Stimulated activated CD4-positive, alpha-beta T cell treated with anti-CD3 and anti-CD28 coated beads, Interleukin-1b, Interleukin-23, amount 100 ng/mL, for 24 hours (primary cell): ENCODE measurements at places on chromosomes 2 and 18.

DNA sequence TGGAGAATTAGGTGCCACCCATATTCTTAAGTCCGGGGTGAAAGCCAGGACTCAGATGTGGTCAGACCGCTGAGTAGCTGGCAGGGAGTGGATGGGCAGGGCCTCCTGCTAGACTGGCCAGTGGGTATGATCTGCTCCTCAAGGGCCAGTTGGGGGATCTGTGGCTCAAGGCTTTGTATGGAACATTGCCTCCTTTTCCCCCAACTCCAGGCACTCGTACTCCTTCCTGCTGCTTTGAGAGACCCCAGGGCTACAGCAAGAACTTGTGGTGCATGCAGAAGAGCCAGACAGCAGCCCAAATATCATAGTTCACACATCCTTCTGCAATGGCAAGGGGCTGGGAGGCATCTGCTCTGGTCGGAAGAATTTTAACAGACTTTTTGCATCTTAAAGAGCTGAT, 61.7 kb downstream of the PDCL3 start:
- DNase-seq: no peak

DNA sequence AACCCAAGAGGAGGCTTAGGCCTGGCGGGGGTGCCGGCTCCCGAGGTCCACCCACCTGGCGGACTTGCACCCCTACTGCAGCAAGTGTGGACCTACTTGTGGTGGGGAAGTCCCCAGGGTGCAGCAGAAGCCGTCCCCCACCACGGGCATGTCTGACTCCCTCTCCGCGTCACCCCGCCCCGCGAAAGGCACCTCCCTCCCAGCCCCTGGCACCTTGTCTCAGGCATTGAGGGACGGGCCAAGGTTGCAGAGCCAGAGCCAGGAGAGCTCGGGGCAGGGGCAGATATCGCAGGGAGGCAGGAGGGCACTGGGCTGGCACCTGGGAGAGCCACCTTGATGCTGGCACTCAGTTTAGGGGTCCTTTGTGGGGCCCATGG, 19.0 kb downstream of the CROCC2 start:
- no peak for DNase-seq

GRCh38 chr2:1841461-1841860, 97.1 kb upstream of the PXDN start:
- no peak for DNase-seq

- no peak for DNase-seq
These were observed 7.3 kb upstream of the CIB4 start for GRCh38 chr2:26648516-26648915.

DNA sequence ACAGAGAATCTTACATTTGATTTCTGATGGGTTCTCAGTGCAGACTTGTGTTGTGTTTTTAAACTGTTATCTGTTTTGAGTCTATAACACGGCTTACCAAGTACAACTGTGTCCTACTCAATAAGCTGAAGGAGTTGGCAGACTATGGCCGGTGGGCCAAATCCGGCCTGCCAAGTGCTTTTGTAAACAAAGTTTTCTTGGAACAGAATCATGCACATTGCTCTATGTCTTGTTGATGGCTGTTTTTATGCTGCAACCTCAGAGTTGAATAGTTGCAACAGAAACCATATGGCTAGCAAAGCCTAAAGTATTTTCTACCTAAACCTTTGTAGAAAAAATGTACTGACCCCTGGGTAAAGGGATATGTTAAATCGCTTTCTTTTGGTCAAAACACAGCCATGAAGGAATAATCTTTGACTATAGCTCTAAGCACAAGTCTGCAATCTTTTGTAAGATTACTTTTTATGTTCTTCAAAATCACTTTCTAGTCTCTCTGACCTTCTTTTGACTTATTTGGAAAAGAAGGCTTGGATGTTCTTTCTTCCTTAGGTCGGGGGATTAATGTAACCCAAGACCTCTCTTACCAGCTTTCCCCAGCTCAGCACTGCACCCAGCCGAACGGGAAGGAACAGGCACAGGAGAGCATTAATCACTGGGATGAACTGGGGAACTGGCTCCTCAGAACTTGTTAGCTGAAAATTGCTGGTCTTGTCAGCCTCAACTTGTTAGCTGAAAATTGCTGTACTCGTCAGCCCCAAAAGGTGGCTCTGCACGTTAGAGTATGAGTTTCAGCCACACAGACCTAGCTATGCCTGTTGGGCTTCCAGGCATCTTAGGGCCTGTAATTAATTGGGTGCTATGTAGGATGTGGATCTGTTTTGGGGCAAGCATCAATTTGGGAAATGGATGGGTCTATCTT, 75.4 kb downstream of the CD8B2 start:
- DNase-seq: no peak

- DNase-seq: no peak
These were observed 3.2 kb upstream of the DDX1 start for GRCh38 chr2:15588329-15588919.

DNA sequence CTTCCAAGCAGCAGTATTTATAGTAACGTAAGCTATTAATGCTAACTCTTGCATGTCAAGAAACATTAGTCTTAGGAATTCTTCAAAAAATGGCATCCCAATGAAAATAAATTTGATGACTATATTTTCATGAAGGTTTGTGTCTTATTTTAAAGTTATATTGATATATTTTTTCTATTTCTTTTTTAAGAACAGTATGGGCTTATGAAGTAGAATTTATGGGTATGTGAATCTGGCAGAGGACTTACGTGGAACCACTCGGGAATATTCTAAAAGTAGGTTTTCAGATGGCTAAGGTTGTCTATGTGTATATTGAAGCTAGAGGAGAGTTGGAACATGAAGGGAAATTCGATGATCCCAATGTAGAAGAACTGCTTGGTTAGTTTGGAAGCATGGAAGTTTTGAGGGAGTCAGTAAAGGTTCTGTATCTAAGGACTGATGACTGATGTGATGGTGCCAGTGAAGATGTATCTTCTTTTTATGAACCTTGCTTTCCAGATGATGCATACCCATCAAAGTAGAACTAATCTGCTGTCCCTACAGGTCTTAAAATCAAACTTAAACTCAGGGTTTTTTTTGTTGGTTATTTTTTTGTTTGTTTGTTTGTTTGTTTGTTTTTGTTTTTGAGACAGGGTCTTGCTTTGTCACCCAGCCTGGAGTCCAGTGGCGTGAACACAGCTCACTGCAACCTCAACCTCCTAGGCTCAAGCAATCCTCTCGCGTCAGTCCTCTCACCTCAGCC, 39.5 kb downstream of the DDX1 start:
- no peak for DNase-seq

GRCh38 chr2:197306696-197307040, 3.9 kb downstream of the ANKRD44 start:
- DNase-seq: no peak

DNA sequence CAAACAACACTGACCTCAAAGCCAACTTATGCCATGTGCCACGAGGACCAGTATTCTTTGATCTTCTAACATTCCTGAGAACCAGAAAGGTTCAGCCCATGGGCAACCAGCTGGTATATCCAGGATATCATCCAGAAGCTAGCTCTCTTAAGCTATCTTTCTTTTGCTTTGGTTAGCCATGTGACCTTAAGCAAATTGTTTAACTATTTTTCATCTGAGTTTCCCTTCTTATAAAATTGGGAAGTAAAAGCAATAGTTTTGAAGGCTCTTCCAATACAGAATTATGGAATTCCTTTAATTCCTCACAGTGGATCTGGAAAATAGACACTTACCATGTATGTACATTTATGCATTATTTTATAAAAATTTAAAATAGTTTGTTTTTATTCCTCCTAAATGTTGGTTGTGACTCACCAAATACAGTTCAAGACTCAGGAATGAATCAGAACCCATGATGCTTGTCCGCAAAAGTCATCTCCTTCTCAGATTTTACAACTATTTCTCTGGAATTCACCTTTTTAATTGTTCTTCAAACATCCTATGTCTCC, 435.7 kb downstream of the ZEB2 start:
- no peak for DNase-seq

DNA sequence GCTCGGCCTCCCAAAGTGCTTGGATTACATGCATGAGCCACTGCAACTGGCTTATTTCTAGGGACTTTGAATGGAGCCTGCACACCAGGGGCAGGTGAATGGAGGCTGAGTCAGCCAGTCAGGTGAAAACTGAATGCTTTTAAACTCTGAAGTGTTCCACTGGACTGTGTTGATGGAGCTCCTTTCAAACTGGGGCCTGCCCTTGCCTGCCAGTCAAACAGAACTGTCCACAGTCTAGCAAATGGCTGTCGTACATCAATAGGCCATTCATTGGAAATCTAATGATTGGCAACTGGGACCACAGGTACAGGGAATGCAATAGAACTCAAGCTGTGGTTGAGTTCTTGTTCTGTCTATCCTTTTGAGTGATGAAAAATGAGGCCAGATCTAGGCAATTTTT, 966 bp upstream of the NOSTRIN start:
- no peak for DNase-seq

GRCh38 chr18:24187049-24187448, 48.2 kb downstream of the CABYR start:
- DNase-seq: no peak

GRCh38 chr2:45781464-45781811, 130.0 kb downstream of the PRKCE start:
- no peak for DNase-seq

GRCh38 chr2:71602581-71602980, 149.2 kb downstream of the DYSF start:
- no peak for DNase-seq

- DNase-seq: peak; percentile 26
These were observed 627 bp downstream of the CDCA7 start for GRCh38 chr2:173355132-173355865.
